ENCODE measurements at places on chromosomes 3 and 15.

DNA sequence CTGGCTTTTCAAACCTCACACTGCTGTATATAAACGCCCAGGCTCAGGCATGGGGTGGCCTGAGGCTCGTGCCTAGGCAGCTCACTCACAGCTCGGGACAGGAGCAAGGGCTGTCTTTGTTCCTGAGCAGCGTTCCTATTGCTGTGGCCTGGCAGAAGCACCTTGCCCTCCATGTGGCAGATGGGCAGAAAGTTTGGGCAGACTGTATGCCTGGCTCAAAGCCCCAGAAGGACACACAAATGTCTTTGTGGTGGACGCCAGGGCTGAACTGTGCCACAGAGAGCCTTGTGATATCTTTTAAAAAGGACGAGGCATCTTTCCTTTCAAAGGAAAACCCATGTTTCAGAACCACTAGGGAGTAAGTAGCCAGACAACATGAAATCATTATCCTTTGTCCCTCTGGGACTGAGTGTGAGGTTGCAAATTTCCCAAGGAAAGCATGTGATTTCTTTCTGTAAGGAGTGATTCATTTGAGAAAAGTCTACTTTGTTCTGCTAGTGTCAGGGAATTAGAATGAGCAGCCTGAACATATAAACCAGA, 29.3 kb upstream of the UBE2E1 start:
- no peak for DNase-seq

- DNase-seq = no peak
These were observed 68.5 kb downstream of the PLCH1 start for GRCh38 chr3:155676252-155676981.

GRCh38 chr3:191414732-191415131, 46.2 kb upstream of the PYDC2 start:
- no peak for DNase-seq

- peak; percentile 59 for DNase-seq
These were observed 778 bp upstream of the AP4E1 start for GRCh38 chr15:50907601-50908208.

DNA sequence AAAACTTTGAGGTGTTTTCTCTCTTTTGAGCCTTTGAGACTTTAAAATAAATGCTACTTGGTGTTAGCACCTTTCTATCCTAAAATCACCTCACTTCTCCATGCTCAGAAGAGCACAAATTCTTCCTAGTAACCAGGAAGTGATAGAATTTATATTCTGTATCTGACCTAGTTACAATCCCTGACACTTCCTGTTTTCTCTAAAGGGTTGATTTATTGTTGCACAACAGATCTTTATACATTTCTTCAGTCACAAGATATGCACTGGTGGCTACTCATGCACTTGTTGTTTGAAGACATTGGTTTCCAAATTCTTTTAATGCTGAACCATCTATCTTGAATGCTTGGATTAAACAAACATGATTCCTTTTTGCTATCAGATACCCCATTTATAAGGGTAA, 47.2 kb upstream of the CNTN3 start:
- no peak for DNase-seq

DNA sequence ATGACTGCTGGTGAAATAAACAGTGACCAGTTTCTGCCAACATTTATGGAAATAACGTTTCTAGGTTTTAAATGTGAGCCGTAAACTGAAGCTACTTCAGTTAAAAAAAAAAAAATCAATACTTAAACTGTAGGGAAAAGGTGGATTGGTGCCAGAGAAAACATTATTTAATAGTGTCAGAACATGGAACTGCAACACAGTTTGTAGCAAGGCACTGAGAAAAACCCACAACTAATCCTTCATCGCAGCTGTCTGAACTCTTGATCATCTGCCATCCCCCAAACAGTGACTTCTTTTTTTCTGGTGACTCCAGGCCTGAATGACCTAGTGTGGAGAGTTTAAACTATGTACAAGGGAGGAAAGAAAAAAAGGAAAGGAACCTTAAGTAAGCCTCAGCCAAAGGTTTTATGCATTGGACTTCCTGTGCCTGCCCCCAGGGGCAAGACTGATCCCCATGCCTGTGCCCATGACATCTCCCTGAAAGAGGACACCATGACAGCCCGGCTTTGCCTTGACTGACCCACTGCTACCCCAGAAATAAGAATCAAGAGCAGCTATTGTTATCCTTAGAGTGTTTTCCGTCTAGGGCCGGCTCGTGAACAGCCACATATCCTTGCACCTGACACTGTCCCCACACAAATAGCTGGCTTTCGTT, 33.1 kb downstream of the CRTAP start:
- no peak for DNase-seq

DNA sequence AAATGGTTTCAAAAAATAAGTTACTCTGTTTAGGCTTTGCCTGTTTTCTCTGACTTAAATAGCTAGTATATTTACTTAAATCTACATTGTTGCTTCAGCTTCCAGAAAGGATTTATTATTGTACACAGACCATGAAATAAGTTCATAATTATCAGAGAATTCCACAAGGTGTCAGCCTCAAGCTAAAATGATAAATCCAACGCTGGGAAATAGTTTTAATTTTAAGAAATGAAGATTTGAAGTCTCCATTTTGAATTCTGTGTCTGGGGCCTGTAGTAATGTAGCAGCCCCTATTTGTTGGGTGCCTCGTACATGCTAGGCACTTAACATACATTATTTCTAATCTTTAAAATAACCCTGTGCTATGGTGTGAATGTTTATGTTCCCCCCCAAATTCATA, 92.6 kb upstream of the KCNMB2 start:
- no peak for DNase-seq

GRCh38 chr3:129705274-129705673, 98.8 kb upstream of the PLXND1 start:
- no peak for DNase-seq

GRCh38 chr3:50297896-50298725, 1.1 kb downstream of the HYAL3 start:
- peak; percentile 21 for DNase-seq

- DNase-seq = no peak
These were observed 8.5 kb downstream of the LIPC start for GRCh38 chr15:58440158-58440910.

DNA sequence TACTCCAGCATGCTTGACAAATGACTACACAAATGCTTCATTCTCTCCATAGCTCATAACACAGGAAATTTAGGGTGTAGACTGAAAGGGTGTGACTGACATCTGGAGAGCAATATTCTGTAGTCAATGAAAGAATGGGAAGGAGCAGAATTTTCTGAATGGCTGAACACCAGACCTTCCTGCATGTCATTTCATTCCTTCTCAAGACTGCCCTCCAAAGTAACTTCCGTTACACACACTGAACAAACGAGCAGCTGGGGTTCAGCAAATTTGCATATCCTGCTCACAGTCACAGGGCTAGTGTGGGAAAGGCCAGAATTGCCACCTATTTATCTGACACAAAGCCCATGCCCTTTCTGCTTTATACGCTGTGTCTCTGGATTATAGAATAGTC, 325.0 kb upstream of the CFAP20DC start:
- DNase-seq = peak; percentile 11

DNA sequence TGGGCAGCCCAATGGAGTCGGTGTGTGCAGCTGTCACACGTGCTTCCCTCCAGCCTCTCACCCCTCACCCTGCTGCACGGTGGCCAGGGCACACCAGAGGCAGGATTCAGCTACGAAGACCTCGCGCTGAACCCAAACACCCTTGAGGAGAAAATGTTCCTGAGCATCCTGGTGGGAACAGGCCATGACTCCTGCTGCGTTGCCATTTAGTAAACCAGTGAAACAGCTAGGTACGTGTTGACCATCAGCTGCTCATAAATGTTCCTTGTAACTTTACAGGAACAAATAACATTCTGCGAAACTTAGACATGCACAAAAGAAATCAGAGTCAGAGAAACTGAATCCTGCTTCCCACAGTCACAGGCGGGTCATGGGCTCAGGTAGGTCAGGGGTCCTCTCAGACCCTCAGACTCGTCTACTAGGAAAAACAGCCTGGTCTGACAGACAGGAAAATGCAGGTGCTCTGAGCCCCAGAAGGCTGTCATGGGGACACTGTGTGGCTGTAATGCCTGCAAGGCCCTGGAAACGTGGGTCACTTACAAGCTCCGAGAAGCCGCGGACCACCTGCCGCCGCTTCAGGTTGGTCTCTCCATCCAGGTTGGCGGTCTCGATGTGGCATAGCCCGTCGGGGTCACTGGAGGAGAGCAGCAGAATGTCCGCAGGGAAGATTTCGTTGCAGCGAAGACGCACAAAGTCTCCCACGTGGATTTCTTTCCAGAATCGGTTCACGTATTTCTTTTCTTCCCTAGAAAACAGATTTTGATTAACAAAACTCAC, 82.5 kb downstream of the ATP10A start:
- no peak for DNase-seq

GRCh38 chr3:39064646-39065045, 12.8 kb downstream of the WDR48 start:
- no peak for DNase-seq

DNA sequence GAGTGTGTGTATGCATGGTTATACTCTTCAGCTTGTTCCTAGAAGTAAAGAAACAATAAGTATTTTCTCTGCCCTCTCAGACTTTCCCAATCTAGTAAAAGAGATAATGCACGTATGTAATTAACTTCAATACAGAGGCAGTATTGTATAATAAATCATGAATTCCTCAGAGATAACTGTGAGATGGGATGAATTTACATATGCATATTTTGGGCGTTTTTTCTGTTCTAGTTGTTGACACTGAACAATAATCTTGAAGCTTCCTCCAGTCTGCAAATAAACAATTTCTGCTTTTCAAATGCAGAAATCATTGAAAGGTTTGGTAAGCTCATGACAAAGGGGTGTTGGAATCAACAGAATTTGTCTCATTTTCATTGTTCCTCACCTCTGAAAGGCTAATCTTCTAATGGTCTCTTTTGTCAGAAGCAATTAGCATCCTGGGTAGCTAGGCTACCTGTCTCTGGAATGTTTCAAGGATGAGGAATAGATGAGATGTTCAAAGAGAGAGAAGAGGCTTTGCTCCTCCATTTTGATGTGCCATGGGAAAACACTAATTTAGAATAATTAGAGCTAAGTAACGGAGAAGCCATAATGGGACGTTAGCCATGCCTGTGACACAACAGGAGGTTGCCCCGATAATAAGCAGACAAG, 43.3 kb upstream of the SIAH2 start:
- DNase-seq = no peak

DNA sequence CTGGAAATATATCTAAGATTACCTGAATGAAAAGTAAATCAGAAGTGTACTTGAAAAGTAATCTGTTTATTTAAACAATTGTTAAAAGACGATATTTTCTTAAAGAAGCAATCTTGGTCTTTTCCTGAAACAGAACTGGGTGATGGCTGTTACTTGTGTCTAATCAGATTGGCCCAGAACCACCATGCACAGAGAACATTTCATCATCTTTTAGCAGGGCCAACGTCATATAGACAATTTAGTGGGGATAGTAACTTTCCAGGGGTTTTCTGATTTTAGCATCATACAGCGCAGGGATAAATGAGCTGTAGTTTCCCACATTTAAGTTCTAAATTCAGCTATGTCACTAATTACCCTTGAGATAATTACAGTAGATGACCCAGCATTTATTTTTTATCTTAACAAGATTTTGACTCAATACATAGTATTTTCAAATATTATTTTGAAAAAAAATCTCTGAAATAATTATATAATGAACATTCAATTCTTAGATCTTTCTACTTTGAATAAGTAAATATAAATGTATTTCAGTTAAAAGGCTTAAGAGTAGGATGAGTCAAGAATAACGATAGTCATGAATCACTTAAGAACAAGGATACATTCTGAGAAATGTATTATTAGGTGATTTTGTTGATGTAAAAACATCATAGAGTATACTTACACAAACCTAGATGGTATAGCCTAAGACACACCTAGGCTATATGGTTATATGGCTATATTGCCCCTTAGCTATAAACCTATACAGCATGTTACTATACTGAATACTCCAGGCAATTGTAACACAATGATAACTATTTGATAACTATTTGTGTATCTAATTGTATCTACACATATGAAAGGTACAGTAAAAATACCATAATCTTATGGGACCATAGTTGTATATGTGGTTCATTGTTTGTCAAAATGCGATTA, 103.8 kb upstream of the MME start:
- no peak for DNase-seq

DNA sequence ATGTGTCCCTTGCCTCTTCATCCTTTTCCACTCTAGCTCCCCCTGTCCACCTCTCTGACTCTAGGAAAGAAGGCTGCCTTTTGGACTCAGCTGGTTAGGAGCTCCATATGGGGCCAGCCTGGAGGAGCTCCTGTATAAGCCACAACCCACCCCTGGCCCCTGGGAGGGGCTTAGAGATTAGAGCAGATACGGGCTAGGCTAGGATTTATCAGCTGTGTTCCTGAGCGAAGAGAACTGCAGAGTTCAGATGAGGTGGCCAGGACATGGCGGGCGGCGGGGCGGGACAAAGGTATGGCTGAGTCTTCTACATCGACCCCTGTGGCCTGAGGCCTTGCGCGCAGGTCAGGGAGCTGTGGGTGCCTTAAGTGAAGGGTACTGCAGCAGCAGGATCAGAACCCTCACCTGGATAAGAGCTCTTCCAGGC, 7.9 kb downstream of the NBEAL2 start:
- no peak for DNase-seq

DNA sequence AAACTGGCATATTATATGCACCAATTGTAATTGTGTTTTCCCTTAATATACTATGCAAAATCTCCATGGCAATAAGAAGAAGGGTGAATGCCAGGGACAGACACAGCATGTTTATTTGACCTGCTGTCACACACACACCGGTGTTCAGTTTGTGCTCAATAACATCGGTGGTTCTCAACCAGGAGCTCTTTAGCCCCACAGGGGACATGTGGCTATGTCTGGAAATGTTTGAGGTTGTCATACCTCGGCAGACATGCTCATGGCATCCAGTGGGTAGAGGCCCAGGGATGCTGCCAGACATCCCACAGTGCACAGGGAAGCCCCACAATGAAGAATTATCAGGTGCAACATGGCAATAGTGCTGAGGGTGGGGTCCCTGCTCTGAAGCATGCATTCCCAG, 38.2 kb downstream of the GLB1 start:
- DNase-seq = no peak

DNA sequence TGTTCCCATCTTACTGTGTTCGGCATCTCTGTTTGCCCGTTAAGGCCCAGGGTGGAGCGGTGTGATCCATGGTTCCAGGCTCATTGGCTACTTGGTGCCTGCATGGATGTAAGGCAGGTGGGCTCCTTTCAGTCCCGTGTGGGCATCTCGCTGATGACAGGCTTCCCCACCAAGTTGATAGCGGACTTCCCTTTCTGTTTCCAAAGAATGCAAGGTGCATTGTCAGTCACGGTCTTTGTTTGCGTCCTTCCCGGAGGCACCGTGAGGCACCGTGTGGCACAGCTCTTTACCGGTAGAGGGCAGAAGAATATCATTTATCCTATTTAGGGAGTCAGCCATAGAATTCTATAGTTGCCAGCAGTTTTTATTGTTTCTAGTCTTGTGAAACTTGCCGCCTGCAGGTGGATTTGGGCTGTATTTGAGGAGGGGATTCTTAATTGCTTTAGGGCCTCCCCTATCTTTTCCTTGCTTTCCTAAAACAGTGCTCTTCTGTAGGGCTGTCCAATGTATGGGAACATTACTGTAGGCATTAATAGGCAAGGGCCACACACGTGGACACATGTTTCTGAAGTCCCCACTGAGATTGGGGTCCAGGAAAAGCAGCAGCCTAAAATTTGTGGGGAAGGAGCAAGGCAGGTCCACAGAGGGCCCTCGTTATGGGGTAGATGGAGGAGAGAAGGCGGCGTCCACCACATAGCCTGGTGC, 244.1 kb downstream of the SLCO3A1 start:
- peak; percentile 62 for DNase-seq

- DNase-seq = peak; percentile 65
These were observed 250.5 kb downstream of the UACA start for GRCh38 chr15:70512772-70513362.

Measured in CD4-positive, alpha-beta T cell treated with Interleukin-12 subunit alpha and Interleukin-12 subunit beta, for 1 hour (primary cell).